ENCODE measurements at places on chromosomes 3 and 15. TPM values are rescaled to one million over a fixed set of nuclear protein-coding genes. Genes with fewer than 3 reads are reported as not detected.

Gene CELF6
- polyA plus RNA-seq = 3.5 TPM

Gene CLDN1
- not detected for polyA plus RNA-seq

Gene POPDC2
- not detected for polyA plus RNA-seq

Gene DAZL
- polyA plus RNA-seq = not detected

Gene LINGO1
- polyA plus RNA-seq = 0.60 TPM
